ENCODE measurements at places on chromosomes 16 and 17.

- no peak for DNase-seq
These were observed 3.4 kb downstream of the NPB start for GRCh38 chr17:81905424-81905875.

DNA sequence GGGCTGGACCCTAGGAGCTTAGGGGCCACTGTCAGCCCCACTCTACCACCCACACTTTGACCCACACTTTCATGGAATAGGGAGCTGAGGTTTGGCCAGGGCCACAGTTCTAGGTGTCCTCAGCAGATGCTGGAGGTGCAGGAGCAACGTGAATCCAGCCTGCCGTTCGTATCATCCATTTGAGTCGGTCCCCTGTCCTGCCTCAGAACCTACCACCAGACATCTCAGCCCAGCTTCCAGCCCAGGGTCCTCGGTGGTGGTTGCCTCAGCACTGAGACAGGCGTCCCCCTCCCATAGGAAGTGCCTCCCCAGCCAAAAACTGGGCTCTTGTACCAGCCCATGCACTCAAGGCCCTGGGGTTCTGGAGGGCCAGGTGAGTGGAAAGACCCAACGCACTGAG is 359 bp upstream of the ITGAE start:
- no peak for DNase-seq

- peak; percentile 29 for DNase-seq
These were observed 9.2 kb downstream of the OR2C1 start for GRCh38 chr16:3364774-3365427.

DNA sequence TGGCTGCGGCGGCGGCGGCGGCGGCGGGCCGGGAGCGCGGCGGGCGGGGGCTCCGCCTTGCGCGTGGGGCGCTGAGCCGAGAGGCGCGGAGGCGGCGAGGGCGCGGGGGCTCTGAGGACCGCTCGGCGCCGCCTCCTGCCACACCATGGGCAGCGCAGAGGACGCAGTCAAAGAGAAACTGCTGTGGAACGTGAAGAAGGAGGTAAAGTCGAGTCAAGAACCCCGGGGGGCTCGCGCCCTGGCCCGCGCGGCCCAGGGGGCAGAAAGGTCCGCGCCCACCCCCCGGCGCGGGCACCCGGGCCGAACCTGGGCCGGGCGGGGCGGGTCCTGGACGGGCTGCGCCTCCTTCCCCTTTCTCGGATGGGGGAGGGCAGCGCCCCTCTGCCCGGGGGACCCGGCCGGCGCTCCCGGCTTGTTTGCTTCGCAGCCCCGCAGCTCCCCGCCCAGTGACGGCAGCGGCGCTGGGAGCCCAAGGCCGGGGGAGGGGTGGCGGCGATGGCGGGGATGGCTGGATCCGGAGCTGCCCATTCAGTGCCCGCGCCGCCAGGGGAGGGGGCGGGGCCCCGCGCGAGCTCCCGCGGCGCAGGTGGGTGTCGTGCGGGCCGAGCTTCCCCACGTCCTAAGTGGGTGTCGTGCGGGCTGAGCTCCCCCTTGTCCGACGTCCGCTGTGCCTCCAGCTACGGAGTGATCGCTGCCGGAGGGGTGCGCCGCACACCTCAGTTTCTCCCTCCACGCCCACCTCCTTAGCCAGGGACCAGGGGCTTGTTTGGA is 428 bp downstream of the SGSM2 start:
- DNase-seq, result peak; percentile 63

GRCh38 chr17:4786516-4786915 is 352 bp upstream of the VMO1 start:
- no peak for DNase-seq

DNA sequence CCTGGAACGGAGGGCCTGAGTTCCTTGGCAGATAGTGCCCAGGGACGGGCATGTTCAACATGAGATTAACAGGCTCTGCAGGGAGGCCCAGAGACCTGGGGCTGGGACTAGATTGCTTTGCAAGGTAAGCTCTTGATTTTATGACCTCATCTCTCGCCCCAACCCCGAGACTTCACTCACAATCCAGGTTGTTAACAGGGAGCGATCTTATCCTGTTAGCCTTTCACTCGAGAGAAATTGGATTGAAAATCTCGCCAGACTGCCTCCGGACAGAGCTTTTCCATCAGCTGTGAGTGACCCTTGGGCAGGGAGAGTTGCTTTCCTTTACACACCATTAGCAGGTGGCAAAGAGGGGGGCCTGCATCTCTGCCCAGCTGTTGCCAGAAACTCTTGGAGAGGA is 521.7 kb upstream of the EEF2KMT start:
- DNase-seq, result no peak

GRCh38 chr16:58019866-58020538 is 5.6 kb upstream of the MMP15 start:
- DNase-seq, result no peak

DNA sequence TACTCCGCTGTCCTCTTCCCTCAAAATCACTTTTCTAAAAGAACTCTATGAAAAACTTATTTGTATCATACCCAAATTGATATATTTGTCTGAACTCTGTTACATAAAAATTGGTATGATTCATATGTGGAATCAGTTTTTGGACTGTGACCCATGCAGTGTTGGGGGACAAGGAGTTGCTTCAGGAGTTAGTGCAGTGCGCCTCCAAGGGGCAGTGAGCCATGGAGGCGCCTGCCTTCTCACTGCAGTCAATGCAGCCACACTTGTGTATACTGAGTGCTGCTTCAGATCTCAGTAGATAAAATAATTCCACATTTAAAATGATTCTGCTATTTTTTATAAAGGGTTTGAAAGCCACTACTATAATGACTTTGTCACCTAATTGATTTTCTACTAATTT is 32.5 kb downstream of the DGKE start:
- no peak for DNase-seq

- no peak for DNase-seq
These were observed 32.2 kb upstream of the IL21R start for GRCh38 chr16:27369806-27370205.

- DNase-seq, result no peak
These were observed 145.6 kb upstream of the TBX2 start for GRCh38 chr17:61253937-61254574.

DNA sequence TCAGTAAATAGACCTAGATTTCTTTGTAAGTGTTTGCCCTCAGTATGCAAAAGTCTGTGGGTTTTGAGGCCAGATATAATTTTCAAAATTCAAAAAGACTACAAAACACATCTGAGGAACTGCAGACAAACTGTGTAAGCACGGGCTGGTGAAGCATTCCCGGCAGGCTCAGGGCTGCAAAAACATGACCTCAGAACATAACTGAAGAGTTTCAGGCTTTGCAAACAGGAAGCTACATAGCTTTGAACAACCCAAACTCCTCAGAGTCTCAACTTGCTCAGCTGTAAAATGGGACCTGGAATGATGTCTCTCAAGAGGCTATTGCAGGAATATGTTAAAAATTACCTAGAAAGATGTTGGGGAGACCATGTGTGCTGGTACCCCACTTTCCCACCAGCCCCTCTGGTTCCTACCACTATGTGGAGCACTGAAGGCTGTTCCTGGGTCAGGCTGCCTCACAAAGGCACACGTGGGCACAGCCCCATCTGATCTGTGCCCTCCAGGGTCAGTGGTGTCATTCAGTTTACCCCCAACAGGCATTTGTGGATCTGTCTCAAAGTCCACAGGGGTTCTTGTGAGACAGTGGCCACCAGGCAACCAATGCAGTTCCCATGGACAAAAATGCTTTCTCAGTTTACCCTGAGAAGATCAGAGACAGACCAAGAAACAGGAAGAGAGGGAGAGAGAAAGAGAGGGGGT is 72.9 kb downstream of the CREBBP start:
- DNase-seq, result no peak

GRCh38 chr16:84739349-84740124 is 39.7 kb downstream of the USP10 start:
- no peak for DNase-seq

GRCh38 chr17:59914274-59914854 is 21.4 kb downstream of the RPS6KB1 start:
- DNase-seq, result no peak

DNA sequence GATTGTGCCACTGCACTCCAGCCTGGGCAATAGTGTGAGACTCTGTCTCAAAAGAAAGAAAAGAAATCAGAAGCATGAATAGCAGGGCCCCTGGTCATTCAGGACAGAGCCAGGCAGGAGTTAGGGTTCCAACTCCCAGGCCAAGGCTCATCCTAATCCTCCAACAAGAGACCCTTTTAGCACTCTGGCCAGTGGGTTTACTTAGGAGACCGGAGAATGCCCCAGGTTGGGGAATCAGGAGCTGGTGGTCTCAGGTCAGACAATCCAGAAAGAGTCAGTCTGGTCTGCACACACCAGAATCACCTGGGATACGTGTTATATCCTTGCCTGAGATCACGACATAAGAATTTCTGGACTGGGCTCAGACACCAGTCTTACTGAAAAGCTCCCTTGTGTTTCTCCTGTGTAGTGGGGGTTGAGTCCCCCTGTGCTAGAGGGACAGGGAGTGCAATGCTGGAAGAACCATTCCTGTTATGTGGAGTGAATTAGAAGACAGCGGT is 48.7 kb downstream of the CCDC42 start:
- no peak for DNase-seq

- DNase-seq, result peak; percentile 77
These were observed 64.1 kb downstream of the PLD6 start for GRCh38 chr17:17141860-17142552.

- DNase-seq, result no peak
These were observed 95.6 kb downstream of the PGS1 start for GRCh38 chr17:78473951-78474613.

DNA sequence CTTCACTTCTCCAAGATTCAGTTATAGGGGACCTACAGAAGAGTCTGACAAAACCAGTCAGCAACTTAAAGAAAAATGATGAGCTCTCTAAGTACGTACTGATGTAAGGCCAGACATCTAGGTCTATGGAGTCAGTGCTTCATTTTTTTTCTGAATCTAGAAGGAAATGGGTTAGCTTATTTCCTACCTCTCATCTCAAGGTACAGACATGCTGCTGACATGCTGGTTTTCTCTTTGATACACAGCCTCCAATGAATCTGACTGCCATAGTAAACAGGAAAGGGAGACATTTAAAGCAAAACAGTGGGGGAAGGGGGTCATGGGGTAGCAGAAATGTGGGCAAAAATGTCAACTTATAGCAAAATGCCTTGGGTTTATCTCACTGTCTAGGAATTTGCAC is 16.4 kb downstream of the CDR2 start:
- no peak for DNase-seq

- no peak for DNase-seq
These were observed 885 bp upstream of the SLC35B1 start for GRCh38 chr17:49708515-49709183.

- DNase-seq, result peak; percentile 37
These were observed 400.2 kb downstream of the SEC14L1 start for GRCh38 chr17:77540975-77541374.

DNA sequence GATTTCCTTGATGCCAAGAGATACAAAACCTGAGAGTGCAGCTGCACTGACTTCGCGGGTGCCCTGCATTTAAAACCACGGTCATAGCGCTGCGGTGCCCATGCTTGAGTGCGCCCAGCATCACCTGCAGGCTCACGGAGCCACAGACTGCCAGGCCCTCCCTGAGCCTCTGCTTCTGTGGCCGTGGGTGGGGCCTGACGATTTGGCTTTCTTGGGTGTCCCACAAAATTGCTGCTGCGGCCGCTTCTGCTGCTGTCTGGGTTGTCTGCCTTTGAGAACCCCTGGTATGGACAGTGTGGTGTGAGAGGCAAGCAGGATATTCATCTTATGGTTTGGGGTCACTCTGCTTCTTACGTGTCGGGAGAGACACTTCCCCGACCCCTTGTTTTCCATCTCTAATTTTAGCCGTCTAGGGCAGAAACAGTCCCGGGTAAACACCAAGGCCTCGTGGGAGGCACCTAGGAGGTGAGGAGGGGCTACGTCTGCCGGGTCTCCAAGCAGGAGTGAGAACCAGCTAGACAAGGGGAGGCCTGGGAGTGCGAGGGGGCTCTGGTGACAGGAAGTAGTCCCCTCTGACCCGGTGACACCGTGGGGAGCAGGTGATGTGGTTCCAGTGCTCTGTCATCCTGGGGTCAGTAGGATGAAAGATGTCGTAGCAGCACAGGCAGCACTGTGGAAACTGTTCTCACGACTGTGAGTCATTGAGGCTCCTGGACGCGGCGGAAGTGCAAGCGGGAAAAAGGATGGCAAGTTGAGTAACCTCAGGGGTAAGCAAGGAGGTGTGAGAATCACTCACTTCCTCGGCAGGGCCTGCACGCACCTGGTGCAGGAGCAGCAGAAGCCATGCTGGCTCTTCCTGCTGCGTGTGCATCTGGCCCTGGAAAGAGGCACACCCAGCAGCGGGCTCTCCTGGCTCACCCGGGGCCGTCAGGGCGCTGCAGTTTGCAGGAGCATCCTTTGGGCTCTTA is 176.3 kb downstream of the RPTOR start:
- DNase-seq, result no peak

- no peak for DNase-seq
These were observed 20.4 kb downstream of the MIEF2 start for GRCh38 chr17:18280766-18281371.

DNA sequence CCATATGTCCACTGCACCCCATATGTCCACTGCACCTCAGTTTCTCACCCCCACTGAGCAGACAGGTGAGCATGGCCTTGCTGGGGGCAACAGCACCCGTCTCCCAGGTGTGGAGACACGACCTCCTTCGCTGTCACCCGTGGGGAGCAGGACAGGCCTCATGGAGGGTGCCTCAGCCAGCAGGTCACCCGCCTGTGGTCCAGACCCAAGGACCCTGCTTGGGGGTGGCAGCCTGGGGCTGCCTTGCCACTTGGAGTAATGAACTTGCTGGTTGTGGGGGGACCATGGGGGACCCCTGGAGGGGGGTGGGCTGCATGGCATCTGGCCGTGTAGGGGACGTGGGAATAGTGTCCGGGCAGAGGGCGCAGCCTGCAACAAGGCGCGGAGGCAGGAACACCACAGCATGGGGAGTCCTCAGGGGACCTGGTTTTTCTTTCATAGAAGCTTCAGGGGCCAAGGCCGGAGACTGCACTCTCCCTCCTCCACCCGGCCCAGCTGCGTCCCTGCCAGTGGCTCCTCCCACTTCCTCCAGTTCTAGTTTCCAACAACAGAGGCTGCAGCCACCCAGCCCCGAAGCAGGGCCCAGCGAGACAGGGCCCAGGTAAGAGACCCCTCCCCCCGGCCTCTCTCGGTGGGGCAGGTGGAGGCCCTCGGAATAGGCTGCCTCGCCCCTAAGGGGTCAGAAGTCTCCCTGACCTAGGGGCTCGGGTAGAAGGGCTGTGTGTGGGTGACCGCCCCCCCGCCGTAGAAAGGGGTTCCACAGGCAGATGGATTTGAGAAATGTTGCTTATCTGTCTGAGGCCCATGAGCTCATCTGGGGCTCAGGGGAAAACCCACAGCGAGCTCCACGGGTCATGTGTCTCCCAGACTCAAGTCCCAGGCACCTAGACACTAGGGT is at the start of gene NHLRC4:
Gene NHLRC4, plus strand, starts transcription at position 531 of the 898 bp plus-strand sequence. CDS start 1,043 bp downstream, outside the sequence.
- peak; percentile 76 for DNase-seq

Data from WTC11 (cell line).